ENCODE measurements at places on chromosomes 11 and 22.

DNA sequence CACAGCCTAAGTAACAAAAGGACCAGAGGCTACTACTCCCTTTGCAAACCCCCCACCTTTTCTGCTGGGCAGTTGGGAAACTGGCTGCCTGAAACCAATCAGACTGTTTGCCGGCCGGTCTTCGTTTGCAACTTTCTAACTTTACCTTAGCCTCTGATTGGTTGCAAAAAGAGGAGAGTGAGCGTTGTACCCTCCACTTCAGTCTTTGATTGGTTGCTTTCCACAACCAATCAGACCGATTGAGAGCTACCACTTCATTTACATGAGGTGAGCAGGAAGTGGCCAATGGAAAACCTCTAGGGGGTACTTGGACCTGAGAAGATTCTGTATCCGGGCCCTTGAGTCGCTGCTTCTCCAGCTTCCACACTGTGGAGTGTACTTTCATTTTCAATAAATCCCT, 18.8 kb upstream of the CLNS1A start:
- no peak for DNase-seq

DNA sequence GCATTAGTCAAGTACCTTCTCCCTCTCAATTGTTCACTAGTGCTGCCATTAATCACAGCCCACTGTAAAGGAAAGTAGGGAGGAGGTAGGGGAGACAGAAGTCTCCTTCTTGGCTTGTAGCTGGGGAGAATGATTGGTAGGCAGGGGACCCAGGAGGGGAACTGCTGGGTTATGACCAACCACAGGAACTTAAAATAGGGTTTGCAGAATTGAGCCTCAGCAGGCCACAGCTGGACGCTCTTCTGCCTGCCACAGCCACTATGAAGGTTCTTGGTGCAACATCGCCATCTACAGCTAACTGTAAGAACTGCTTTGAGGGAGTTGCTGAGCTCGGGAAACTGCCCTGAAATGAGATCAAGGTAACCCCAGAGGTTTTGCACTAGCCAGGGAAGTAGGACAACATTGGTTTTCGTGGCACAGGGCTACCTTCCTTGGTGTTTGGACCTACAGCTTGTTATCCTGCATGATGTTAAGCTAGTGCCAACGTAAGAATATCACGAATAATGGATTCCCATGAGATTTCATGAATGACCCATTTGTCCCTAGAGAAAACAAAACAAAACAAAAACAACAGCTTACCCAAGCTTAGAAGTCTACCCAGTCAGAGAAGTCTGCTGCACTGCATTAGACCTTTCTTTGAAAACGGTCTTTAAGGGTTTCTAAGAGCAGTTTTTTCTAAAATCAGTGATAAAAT, 787.1 kb upstream of the API5 start:
- DNase-seq, result no peak

DNA sequence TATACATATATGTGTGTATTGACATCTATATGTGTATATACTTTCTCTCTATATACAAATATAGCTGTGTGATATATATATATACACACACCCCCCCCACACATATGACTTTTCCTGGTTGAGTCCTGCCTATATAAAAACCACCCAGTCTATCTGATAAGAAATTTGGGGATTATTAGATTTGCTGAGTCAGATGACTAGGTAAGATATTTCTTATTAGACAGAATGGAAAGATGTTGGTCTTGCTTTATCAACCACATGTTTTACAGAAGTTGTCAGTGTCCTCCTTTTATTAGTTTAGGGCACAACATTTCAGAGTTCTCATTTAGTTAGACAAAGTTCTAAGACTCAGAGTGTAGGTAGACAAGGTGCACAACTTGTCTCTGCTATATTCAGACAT, 953.3 kb downstream of the METTL15 start:
- no peak for DNase-seq

- no peak for DNase-seq
These were observed 10.6 kb upstream of the AIFM3 start for GRCh38 chr22:20956258-20957101.

GRCh38 chr11:613369-613968, 2.3 kb downstream of the IRF7 start:
- DNase-seq, result peak; percentile 90

GRCh38 chr11:123428116-123428715, 1.9 kb upstream of the GRAMD1B start:
- DNase-seq, result no peak

GRCh38 chr11:118605116-118605867, 2.1 kb upstream of the PHLDB1 start:
- DNase-seq, result no peak

DNA sequence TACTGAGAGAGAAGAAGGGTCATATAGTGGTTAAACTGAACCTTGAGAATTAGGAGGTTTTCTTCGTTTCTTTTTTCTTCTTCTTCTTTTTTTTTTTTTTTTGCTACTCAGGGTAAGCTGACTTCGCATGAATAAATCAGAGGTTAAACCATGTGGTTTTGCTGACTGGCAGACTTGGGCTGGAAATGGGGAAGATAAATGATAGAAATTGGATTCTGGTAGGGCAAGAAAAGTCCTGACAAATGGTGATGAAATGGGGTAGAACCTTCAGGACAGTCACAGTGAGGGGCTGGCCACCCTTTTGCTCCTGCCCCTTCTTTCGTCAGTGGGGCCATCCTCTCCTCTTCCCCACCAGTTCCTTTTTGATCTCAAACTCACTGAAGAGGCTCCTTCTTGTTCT, 1.6 kb upstream of the SWAP70 start:
- DNase-seq, result no peak

DNA sequence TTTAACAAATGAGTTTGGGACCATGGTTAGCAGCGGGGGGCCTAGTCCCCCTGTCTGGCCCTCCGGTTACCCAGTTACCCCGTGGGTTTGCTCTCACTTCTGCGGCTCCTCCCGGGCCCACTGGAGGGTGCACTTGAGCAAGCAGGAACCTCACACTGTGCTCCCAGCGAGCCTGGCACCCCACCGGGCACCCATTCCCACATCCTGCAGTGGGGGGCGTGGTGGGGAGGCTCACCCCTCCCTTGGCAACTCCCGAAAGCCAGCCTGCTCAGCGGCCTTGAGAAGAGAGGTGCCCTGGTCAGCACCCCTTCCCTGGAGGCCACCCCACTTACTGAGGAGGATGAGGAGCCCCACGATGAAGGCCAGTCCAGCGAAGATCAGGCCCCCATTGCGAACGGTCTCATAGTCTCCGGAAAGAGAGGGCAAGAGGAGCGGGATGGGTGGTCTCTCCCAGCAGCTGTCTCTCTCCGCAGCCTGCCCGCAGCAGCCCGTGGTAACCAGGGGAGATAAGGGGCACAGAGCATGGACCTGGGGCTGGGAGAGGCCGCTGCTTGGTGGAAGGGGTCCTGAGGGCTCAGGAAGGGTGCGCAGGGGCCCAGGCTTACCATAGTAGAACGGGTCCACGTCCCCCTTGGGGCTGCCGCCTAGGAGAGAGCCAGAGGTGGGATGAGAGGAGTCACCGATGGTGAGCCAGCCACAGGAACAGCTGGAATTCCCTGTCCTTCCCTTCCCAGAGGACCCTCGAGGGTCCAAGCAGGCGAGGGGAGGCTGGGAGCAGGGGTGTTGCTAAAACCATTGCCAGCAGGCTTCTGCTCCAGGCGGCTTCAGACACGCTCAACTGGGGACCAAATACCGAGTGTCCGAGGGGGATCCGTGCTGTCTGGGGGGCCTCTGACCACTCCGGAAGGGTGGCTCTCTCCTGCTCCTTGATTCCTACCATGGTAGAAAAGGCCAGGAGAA, 2.2 kb downstream of the FXYD2 start:
- peak; percentile 86 for DNase-seq

- peak; percentile 63 for DNase-seq
These were observed 10.0 kb downstream of the PPM1F start for GRCh38 chr22:21942407-21943343.

- DNase-seq, result no peak
These were observed 88.5 kb downstream of the ZBTB16 start for GRCh38 chr11:114148013-114148382.

- DNase-seq, result no peak
These were observed 16.7 kb upstream of the SYT12 start for GRCh38 chr11:67006029-67006884.

DNA sequence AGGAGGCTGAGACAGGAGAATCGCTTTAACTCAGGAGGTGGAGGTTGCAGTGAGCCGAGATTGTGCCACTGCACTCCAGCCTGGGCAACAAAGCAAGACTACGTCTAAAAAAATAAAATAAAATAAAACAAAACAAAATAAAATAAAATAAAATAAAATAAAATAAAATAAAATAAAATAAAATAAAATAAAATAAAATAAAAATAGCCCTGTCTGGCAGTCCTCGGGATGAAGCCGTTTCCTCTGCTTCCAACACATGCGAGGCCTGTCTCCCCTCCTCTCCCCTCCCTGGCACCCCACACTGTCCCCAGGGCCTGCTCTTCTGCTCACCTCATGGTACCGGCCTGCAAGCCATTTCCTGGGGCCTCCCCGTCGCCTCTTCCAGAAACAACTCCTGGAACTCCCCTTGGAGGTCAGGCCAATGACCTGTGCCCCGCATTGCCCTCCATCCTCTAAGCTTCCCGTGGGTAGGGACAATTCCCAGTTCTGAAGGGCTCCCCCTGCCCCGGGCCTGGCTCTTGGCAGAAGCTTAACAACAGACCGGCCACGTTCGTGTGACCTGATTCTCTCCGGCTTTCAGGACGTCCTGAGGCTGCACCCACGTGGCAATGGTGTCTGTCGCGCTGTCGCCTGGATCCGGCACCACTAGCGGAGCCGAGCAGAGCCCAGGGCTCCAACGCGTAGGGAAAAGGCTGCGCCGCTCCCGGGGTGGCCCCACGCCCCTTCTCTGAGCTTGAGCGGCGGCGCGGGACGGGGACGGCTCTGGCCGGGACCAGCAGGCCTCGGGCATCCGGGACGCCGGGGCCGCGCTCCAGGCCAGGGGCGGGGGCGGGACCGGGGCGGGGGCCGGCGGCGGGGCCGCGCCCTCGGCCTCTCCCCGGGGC, 456 bp upstream of the PARVB start:
- DNase-seq, result peak; percentile 85

DNA sequence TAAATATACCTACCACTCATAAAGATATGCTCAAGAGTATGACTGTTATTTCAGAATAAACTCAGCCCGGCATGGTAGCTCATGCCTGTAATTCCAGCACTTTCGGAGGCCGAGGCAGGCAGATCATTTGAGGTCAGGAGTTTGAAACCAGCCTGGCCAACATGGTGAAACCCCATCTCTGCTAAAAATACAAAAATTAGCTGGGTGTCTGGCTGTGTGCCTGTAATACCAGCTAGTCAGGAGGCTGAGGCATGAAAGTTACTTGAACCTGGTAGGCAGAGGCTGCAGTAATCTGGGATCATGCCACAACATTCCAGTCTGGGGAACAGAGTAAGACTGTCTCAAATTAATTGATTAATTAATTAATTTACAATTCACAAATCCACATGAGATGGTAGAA, 208.2 kb upstream of the PDGFD start:
- no peak for DNase-seq

DNA sequence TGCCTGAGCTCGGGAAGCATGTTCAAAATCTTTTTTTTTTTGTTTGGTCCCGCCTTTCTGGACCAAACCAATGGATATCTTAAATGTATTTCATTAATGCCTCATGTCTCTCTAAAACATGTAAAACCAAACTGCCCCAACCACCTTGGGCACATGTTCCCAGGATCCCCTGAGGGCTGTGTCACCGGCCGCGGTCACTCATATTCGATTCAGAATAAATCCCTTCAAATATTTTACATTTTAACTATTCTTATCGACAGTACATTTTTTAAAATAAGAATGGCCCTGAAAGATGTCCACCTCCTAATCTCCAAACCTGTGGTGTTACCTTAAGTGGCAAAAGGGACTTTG, 2.1 kb downstream of the RNH1 start:
- DNase-seq, result no peak

- no peak for DNase-seq
These were observed 107.5 kb downstream of the TENM4 start for GRCh38 chr11:79333355-79333754.

DNA sequence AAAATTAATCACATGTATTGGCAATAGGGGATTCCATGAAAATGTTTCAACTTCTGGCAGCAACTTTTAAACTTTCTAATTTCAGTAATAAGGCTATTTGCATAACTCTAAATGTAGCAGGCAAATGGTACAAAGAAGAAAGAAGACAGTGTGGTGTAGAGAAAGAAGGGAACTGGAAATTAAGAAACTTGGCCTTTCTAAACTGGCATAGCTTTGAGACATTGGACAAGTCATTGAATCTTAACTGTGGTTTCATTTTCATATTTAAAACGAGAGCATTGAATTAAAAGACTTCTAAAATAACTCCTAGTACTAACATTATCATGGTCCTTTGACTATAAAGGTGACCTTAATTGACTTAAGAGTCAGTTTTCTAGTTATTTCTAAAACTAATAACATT, 125.0 kb downstream of the UVRAG start:
- DNase-seq, result no peak

DNA sequence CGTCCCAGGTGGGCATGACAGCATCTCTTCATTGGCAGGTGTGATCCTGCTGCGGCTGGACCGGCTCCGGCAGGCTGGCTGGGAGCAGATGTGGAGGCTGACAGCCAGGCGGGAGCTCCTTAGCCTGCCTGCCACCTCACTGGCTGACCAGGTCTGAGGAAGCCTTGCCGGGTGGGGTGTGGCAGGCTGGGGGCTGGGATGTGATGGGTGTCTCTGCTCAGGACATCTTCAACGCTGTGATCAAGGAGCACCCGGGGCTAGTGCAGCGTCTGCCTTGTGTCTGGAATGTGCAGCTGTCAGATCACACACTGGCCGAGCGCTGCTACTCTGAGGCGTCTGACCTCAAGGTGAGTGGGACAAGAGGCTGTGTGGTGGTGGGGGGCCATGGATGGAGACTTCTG, 3.5 kb downstream of the LARGE2 start:
- DNase-seq, result no peak

GRCh38 chr11:11415901-11416300, 62.9 kb upstream of the CSNK2A3 start:
- no peak for DNase-seq

DNA sequence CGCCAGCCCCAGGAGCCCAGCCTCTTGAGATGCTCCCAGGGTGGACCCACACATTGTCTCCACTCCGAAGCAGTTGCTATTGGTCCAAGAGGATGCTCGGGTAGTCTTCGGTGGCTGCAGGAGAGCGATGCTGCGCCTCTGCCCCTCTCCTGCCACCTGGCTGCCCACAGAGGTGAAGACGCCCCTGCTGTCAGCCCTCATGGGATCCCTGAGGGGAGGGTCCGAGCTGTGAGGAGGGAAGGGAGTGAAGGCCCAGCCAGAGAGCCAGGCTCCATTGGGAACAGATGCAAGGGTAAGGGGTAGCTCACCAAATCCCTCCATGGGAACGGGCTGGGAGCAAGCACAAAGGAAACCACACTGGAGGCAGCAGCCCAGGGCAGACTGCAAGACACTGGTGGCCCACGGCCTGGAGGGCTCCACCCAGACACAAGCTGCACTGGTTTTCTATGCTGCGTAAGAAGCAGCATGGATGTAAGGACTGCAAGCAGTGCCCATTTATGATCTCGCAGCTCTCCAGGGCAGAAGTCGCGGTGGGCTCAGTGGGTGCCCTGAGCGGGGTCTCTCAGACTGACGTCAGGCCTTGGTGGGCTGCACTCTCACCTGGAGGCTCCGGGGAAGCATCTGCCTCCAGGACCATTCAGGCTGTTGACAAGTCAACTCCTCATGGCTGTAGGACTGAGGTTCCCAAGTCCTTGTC, 15.7 kb downstream of the TSPAN32 start:
- DNase-seq, result peak; percentile 55

GRCh38 chr11:61679893-61680621, at the start of gene DAGLA:
Gene DAGLA, plus strand, starts transcription at chr11:61680391. Its CDS starts 39,765 bp downstream, at chr11:61720156.
- peak; percentile 96 for DNase-seq

All from activated CD8-positive, alpha-beta memory T cell treated with anti-CD3 and anti-CD28 coated beads for 24 hours (primary cell).